SK-N-SH (cell line): ENCODE measurements at places on chromosomes 3 and 15.
A peak's percentile ranks its signal among the peaks of the same experiment; 100 is the strongest.

DNA sequence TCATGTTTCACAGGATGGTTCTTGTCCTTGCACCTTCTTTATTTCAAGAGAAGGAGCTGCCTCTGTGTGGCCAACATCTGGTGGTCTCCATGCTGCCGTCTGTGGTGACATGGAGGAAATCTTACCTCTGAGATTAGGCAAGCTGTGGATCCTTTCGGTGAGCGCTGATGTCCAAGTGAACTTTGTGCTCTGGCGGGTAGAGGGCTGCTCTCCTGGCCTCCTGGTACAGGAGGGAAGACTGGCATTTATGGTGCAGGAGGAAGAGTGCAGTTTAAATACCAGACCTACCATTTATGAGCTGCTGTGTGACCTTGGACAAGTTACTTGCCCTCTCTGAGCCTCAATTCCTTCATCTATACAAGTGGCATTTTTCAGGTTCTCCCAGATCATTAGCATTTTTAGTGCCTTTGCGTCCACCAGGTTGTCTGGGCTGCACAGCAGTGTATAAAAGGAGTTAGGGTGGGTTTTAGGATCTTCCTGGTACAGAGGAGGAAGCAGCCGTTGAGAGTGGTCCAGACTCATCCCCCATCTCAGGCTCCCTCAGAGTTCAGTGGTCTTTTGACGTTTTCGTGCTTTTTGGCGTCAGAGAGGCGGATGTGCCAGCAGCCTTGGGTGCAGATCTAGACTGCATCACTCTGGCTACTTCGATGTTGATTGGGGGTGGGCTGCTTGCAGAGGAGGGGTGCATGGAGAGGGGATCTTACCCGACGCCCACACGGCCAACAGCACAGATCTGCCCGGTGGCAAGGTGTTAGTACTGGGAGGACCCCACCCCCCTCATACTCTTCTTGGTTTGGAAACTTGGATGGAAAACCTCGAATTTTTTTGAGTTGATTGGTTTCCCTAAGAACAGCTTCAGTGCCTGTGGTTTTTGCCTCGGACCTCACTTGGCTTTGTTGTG lies 162.2 kb downstream of the ITPR1 start:
- DNase-seq, result no peak

- peak; percentile 22 for DNase-seq
These were observed 1.3 kb upstream of the UNC13C start for GRCh38 chr15:53976844-53977392.

DNA sequence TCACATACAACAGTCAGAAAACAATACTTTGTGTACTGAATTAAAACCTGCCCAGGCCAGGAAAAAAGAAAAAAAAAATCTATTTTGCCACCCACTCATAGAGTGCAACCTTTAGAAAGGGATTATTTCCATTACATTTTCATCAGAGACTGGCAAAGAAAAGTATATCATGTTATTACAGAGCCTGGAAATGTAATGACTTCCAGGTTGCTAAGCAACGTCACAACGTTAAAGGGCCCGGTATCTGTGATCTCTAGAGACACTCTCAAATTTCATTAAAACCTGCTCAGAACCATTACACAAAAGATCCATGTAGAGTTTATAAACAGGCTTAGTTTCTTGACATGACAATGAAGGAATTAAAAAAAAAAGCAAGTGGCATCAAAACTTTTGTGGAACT lies 170.5 kb downstream of the CTNNB1 start:
- peak; percentile 44 for DNase-seq

DNA sequence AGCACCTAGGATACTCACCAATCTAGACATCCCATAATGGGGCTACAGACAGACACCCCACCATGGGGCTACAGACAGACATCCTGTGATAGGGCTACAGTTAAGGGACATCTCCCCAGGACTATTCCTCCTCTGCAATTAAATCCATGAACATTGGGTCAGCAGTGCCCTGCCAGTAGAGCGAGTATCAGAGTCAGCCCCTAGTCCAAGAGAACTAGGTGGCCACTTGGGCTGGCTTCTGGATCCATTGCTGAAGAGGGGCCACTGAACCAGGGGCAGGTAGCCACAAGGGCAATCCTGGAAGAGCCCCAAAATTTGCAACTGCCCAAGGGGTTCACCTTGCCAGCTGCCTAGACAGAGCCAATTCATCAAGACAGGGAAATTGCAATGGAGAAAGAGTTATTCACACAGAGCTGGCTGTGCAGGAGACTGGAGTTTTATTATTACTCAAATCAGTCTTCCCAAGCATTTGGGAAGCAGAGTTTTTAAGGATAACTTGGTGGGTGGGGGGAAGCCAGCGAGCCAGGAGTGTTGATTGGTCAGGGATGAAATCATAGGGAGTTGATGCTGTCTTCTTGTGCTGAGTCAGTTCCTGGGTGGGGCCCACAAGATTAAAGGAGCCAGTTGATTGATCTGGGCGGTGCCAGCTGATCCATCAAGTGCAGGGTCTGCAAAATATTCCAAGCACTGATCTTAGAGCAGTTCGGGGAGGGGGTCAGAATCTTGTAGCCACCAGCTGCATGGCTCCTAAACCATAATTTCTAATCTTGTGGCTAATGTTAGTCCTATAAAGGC lies 170.2 kb upstream of the SMAD3 start:
- DNase-seq, result no peak

DNA sequence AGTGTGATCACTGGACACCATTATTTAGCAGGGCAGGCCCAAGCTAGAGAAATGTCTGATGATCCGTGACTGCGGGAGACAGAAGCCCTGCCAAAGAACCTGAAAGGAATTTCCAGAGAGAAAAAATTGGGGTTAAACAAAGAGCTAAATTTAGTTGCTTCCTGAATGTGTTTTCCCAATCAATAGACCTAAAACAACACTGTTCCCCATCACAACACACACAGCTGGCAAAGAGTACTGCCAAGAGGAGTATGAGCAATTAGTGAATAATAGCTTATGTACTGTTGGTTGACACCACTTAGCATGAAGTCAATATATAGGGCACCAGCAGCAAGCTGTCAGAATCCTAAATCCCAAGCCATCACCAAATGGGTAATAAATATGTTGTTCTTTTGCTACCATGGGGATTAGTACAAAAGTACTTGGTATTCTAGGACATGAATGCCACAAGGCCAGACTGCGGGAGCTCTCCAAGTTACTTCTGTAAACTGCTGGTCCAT lies 35.7 kb downstream of the CLK3 start:
- DNase-seq, result no peak

- no peak for DNase-seq
These were observed 76.7 kb downstream of the ST6GAL1 start for GRCh38 chr3:187006864-187007630.

- peak; percentile 65 for DNase-seq
These were observed 17.5 kb upstream of the GASK1A start for GRCh38 chr3:42961633-42962032.

- DNase-seq, result no peak
These were observed 10.6 kb downstream of the DNAJA4 start for GRCh38 chr15:78274994-78275393.

DNA sequence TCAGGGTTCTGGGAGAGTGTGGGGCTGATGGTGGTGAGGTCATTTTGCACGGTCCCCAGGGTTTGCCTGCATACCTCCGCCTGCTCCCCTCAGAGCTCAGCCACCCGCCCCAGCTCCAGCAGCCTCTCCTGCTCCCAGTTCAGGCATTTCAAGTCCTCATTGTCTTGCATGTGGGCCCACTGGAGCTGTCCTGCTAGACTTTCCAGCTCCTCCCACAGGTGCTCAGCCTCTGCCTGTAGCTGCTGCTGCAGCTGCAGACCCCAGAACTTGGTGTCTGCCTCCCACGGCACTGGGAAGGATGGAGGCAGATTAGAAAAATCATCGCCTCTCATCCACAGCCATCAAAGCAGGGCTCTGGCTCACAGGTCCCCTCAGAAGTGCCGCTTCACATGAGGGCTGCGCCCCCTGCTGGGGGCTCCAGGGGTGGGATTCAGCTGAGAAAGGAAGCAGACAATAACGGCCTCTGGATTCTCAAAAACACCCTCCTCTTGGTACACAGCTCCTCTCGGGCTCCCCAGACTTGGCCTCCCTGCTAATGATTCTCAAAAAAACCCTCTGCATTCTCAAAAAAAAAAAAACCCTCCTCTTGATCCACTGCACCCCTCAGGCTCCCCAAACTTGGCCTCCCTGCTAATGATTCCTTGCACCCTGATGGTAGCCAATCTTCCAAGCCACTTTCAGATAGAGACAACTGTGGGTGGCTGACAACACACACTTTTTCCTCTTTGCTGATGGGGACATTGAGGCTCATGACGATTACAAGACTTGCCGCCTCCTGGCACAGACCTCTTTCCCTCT lies 89.3 kb upstream of the C2CD4B start:
- DNase-seq, result peak; percentile 76

DNA sequence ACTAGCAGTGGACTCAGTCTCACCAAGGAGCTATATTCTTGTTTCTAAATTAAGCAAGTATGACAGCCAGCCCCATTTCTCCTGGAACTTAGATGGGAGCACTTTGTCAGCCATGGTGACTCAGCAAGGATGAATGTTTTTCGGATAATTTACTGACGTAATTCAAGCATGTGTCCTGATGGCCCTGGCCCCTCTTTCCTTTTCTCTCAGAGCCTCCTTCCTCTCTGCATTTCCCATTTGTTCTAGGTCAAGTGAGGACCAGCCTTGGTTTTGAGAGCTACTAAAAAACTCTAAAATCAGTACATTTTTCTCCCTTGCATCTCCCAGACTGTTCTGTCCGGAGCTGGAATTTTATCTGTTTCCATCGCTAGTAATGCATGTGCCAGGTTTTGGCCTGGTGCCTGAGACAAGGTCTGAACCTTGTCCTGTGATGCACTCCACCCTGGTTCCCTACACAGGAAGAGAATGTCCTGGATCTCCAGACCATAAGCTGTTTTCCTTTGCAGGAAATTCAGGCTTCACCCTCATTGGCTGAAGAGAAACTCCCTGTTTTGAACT lies 256.6 kb upstream of the ROPN1 start:
- DNase-seq, result peak; percentile 52

- DNase-seq, result no peak
These were observed 63.1 kb downstream of the POLQ start for GRCh38 chr3:121482660-121483059.

DNA sequence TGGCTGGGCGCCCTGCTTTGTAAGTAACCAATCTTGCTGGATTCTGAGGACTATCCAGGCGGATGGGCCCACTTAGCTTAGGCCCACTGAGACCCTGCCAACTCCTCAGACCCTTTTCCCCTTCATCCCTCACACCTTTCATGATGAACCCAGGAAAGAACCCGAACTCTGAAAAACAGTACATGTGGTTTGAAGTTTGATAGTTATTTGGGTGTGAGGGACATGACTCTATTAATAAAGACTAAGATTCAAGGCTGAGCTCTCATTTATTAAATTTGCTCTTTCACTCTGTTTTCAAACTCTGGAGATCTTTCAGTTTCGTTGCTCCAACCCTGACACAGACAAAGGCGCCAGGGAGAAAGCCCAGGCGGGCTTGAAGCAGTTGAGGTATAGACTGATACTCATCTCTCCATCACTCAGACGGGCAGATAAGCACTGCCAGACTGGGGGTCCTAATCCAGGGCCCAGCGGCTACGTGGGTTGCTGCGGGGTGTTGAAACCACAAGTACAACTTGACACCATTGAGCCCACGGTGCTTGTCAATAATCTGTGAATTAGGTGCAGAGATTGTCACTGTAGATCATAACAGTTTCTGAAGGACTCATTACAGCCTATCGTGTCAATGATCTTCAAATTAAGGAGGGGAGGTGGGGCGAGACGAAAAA lies 7.2 kb upstream of the SOX2 start:
- no peak for DNase-seq

- no peak for DNase-seq
These were observed 128.8 kb downstream of the GRM7 start for GRCh38 chr3:6989608-6990291.

DNA sequence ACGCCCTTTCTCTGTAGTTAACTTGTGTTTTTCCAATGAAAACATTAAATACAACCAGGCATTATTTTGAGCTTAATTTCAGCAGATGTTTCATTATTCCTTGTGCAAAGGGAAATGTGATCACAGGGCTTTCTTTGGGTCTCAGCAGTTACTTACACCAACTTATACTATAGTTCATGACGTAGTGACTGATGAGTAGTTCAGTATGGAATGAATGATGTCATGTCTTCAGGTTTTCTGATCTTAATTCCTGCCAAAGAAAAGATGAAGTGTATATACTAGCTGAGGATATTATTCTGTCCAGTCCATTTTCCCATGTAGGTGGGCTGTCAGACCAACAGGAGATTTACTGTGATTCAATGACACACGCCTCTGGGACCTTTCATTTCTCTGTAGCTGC lies 61.3 kb downstream of the MYRIP start:
- DNase-seq, result no peak

DNA sequence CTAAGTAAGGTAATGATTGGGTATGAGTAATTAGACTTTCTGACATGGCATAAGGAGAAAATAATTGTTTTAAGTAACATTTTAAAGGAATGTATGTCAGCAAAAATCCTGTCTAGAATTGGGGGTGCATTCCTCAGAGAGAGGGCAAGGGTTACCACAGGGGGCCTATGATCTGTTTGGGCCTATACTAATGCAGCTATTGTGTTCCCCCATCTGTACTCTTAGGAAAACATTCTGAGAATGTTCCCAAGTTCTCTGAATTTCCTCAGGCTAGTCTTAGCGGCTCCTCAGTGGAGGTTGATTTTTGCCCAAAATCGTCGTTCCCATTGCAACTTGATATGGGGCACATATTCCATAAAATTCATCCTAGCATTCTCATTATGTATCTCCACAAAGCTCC lies 1216.4 kb upstream of the GBE1 start:
- no peak for DNase-seq

DNA sequence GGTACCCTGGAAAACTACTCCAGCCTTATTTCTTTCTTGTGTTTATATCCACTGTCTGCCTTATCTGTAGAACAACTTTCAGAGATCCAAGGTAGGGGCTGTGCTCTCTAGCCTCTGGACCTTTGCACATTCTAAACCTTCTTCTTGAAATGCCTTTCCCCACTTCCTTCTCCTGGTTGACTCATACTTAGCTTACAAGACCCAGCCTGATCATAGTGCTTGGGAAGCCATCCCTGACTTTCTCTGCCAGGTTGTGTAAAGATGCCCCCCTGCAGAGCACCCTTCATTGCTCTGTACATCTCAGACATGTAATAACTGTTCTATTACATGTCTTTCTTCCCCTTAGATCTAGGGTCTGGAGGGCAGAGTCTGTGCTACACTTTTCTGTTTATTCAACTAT lies 50.1 kb downstream of the PPM1L start:
- DNase-seq, result no peak

GRCh38 chr3:61141227-61141626 lies 110.0 kb downstream of the FHIT start:
- no peak for DNase-seq

DNA sequence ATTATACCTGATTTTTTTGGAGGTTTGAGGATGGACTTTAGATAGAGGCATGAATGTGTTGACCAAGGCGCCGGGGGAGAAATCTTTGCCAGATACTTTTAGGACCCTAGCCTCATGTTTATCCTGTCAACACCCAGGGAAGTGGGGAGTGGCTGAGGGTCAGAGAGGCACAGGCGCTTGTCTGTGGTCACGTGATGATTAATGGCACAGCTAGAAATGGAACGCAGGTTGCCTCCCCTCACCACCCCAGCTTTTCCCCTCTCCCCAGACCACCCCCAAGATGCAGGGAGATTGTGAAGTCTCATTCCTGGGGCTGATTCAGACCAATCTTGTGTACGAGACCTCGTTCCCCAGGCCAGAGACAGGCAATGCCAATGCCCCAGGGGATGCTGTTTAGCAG lies 218.4 kb upstream of the LINGO1 start:
- no peak for DNase-seq
